ENCODE measurements at places on chromosomes 7 and 10.

- no peak for DNase-seq
Observed at GRCh38 chr7:154473360-154473759, 421.2 kb downstream of the DPP6 start.

- DNase-seq, result no peak
Observed at GRCh38 chr7:41792120-41792519, 89.2 kb upstream of the INHBA start.

- DNase-seq, result no peak
Observed at GRCh38 chr10:72037266-72037665, 51.1 kb downstream of the SPOCK2 start.

DNA sequence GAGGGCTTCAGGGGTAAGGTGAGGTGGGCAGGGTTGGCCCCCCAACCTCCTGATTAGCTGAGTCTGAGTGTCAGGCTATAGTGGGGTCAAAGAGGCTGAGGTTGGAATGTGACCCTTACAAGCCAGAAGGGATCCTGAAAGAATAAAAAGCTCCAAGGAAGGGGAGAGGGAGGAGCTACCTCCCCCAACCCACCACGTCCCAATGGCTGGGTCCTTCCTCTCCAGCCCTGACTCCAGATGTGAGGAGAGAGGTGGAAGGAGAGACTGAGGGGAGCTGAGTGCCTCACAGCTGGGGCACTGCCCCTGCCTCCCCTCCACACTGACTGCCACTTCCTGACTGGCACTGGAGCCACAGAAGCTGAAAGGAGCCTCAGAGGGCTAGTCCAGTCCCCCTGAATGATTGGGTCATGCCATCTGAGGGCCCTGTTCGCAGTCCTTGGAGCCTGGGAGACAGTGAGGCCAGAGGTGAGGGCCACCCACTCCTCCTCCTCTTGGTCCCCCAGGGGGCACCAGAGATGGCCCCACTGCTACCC, 20.6 kb downstream of the IMPDH1 start:
- no peak for DNase-seq

- no peak for DNase-seq
Observed at GRCh38 chr7:4267341-4268039, 414.6 kb upstream of the FOXK1 start.

All from activated naive CD8-positive, alpha-beta T cell treated with anti-CD3 and anti-CD28 coated beads, Interleukin-2, amount 50 U/mL, for 16 hours (primary cell).